ENCODE measurements at places on chromosomes 12 and 14.
A peak's percentile ranks its signal among the peaks of the same experiment; 100 is the strongest.

DNA sequence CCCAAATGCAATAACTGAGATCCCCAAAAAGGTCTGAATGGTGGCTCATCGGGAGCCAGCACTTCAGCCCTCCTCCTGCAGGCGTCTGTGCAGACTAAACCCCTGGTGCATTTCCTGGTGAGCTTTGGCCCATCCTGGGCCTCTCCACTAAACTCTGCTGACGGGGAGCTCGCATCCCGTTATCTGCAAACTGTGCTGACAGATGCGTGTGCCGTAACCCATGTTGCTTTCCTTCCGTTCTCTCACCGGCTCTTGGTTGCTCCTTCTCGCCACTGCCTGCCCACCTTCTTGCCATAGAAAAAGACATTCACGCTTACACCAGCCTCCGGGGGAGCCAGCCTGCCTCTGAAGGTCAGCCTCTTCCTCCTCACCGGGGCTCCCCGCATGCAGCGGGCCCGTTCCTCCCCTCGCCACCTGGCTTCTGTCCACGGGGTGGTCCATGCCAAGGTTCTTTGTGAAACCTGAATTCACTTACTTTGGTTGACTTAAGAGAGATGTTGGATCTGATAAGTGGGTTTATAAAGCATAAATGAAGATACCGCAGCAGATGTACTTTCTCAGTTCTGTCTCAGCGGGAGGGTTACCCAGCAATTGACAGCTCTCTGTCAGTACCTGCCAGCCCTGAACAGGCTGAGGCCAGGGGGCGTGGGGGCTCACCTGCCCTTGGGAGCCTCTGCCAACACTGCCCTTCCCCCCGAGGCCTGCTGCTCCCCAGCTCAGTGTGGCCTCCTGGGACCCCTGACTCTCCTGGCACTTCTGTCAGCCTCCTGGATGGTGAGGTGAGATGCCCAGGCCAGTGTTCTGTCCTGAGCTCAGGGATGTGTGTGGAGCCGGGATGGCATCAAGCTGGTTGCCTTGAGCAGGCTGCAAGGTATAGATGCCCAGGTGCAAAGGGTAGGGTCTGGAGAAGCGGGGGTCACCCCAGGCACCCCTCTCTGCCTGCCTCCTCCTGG lies 14.2 kb downstream of the ZFYVE21 start:
- DNase-seq = no peak

GRCh38 chr12:106094304-106094703 lies 44.5 kb downstream of the NUAK1 start:
- DNase-seq = no peak

DNA sequence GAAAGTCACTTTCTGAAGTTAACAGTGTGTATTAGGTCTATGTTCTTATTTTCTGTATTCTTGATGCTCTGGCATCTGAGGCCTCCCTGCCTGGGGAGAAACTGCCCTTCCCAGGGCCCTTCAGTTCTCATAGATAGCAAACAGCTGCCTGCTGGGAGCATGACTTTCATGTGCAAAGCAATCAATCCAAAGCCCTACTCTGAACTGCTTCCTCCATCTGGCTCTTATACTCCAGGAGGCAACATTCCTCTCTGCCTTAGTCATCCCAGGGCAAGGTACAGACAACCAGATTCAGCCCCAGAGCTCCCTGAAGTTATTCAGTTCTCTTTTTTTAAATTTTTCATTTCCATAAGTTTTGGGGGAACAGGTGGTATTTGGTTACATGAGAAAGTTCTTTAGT lies 41.7 kb upstream of the RIN3 start:
- peak; percentile 79 for DNase-seq

- no peak for DNase-seq
Measured at GRCh38 chr14:63249092-63249491, 44.8 kb downstream of the RHOJ start.

DNA sequence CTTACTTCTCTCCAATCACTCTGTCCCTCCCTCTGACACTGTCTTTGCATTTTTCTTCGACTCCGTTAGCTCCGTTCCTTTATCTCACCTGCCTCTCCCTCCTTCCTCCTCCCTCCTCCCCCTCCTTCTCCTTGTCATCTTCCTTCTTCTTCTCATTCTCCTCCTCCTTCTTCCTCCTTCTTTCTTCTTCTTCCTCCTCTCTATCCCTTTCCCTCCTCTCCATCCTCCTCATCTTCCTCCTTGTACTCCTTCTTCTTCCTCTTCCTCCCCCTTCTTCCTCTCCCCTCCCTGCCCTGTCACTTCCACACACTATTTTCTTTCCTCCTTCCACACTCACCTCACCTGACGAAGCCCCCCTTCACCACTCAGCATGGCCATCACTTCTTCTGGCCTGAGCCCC lies 53.0 kb downstream of the HSPB8 start:
- DNase-seq = no peak

GRCh38 chr12:115137812-115138521 lies 454.0 kb upstream of the TBX3 start:
- no peak for DNase-seq

GRCh38 chr14:54577977-54578376 lies 11.0 kb downstream of the SAMD4A start:
- no peak for DNase-seq

- DNase-seq = no peak
Measured at GRCh38 chr12:62879691-62880090, 55.3 kb downstream of the PPM1H start.

- DNase-seq = no peak
Measured at GRCh38 chr12:116060764-116061163, 216.7 kb downstream of the MED13L start.

DNA sequence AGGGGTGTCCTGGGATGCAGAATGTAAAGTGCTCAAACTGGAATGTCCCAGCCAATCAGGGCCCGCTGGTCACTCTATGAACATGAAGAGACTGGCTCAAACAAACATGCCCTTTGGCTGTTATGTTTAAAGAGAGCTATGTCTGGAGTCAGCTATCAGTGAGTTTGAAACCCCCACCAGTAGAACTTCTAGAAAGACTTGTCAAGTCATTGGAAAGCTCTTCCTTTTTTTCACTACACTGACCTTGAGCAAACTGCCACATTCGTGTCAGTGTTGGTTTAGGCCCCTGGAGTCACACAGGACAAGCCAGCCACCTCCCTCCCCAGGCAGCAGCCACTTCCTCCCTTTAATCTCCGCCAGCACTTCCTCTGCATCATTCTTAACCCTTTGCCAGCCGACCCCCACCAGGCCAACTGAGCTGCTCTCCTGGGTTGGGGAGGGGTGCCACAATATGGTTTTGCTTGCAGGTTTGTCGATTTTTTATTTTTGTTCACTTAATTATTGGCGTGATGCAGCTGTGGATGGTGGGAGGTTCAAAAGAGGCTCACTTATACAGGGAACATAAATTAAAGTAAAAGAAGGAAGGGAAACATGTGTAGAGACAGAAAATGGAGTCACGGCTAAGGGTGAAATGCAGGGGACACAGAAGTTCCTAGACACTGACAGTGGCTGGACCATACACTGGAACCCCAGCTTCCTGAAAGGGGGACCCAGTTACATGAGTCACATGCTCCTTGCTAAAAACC lies 25.3 kb downstream of the CMKLR1 start:
- no peak for DNase-seq

DNA sequence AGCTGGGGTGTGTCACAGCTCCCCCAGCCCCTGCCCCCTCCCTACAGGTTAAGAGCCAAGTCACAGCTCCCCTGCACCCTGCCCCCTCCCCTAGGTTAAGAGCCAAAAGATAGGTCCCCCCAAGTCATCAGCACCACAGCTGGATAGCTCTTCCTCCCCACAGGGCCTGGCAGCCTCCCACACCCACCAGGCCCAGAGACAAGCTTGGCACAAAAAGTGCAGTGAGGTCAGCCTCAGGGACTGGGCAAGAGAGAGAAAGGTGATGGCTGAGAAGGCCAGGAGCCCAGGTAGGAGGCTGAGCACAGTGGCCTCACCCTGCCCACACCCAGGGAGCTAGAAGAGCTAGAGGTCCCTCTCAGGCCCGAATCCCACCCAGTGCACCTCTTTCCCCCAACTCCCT lies 8.7 kb downstream of the ITGA7 start:
- no peak for DNase-seq

DNA sequence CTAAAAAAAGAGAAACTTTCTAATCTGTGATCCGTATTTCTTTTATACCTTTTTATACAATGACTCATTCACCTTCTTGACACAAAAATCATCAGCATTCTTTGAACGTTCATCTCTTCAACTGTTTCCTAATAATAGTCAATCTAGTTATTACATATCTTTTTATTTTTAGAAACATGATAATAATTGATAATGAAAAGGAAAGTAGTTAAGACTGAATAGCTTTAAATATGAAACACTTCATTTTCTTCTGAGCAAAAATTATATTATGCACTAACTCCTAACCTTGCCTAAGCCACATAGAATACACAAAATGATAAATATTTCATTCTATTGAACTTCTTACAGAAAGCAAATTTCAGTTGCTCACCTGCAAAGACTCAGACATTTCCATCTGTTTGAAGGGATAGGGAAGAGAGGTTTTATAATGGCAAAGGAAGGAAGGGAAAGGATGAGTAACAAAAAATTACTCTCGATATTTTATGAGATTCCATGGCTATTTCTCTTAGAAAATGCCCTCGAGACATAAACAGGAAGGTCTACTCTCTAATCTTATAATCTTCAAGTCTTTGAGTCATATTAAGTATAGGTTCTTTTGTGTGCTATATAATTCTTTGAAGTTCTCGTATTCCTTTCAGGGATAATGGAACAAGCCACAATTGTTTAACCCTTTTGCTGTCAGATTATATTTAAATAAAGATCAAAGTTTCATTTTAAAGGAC lies 7.5 kb upstream of the KLHL42 start:
- DNase-seq = no peak

DNA sequence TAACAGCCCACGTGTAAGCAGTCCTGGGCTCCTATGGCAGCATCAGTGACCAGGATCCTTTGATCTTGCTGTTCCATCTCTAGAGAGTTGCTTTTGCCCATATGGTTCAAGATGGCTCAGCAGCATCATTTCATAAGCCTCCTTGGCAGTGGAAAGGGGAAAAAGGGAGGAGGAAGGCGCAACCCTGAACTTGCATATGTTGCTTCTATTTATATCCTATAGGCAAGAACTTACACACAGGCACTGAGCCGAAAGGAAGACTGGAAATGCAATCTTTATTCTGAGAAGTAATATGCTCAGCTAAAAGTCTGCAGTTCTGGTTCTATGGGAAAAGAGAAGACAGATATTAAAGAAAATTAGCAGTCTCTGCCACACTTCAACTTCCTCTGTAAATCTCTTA lies 167.7 kb upstream of the PLXNC1 start:
- no peak for DNase-seq

DNA sequence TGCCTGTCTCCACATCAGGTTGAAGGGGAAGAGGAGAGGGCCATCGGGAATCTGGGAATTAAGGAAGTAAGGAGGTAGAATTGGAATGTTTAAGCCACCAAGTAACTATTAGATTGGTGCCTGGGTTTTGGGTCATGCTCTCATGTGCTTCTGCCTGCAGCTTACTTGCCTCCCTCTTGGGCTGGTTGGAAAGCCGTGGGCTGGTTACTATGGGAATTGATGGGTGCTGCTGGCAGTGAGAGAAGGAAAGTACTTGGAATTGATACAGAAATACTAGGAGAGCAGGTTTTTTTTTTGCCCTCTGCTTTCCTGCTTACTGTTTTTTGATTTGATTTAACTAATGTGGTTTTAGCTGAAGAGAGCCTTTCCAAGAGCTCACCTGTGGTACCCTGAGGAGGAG lies 493.5 kb upstream of the RGS6 start:
- no peak for DNase-seq

GRCh38 chr12:93757792-93758694 lies 80.9 kb downstream of the CRADD start:
- no peak for DNase-seq

DNA sequence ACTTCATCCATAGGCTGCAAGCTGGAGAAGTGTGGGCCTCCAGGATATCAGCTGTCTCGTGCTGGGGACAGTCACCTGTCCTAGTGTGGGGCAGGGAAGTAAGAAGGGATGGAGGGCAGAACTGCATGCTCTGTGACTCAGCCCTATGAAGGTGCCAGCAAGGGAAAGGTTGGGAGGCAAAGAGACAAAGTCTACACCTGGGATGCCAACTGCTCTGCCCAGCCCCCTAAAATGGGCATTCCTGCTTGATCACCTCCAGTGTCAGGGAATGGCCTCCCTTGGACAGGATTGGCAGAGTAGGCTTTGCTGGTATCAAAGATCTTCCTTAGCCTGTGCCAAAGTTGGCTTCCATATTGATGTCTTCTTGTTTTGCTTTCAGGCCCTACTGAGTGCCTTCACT lies 335.0 kb downstream of the BCL11B start:
- no peak for DNase-seq

- DNase-seq = no peak
Measured at GRCh38 chr14:38310420-38310995, 54.6 kb upstream of the CLEC14A start.

- DNase-seq = no peak
Measured at GRCh38 chr12:49283541-49284429, 11.2 kb upstream of the PRPH start.

GRCh38 chr12:121783766-121784165 lies 9.7 kb downstream of the RHOF start:
- no peak for DNase-seq

- DNase-seq = no peak
Measured at GRCh38 chr12:79635676-79636075, 55.1 kb downstream of the PAWR start.

GRCh38 chr12:41140117-41140516 lies 48.0 kb upstream of the PDZRN4 start:
- DNase-seq = no peak

- DNase-seq = no peak
Measured at GRCh38 chr14:101225157-101226152, 321.9 kb upstream of the RTL1 start.

- DNase-seq = peak; percentile 36
Measured at GRCh38 chr12:78403136-78403535, 461.4 kb upstream of the SYT1 start.

DNA sequence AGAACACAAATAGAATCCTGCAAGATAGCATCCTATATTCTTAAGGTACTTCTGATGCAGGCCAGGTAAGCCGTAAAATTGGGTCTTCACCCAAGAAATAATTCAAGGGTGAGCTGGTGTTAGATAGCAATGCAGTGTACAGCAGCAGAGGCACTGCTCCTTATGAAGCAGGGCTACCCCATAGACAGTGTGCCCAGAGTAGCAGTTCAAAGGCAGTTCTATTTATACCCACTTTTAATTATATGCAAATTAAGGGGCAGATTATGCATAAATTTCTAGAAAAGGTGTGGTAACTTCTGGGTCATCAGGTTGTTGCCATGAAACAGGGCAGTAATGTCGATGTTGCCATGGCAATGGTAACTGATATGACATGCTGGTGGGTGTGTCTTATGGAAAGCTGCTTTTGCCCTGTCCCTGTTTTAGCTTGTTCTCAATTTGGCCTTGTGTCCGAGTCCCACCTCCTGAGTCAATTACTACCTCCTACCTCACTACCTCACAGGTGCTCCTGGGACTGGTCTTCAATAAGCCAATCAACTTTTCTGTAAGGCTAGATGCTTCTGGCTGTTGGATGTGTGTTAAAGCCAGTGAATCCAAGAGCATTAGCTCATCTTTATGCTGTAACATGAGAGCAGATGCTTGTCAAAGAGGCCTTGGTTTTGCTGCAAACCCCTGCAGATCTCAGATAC lies 61.0 kb downstream of the PPM1A start:
- no peak for DNase-seq

All from fibroblast of skin of left biceps (primary cell).